Right lobe of liver (tissue), 6 donors: ENCODE measurements at places on chromosomes 3 and 15. TPM values are rescaled to one million over a fixed set of nuclear protein-coding genes. Genes with fewer than 3 reads are reported as not detected.

The ATP10A gene
- total RNA-seq = 0.25 TPM

The CSTA gene
- 4.2 TPM for total RNA-seq

The CCR4 gene
- total RNA-seq = 0.23 TPM

The CRYGS gene
- 1.3 TPM for total RNA-seq

- H3K36me3 ChIP-seq = no peaks in the 10 kb centered on the region
- H3K4me3 ChIP-seq = no peak overlapping the region
- H3K27me3 ChIP-seq = no peaks in the 10 kb centered on the region
- H3K4me1 ChIP-seq = no peaks in the 10 kb centered on the region
- H3K27ac ChIP-seq = no peak overlapping the region
Observed at GRCh38 chr15:99635794-99636193, 70.0 kb downstream of the MEF2A start.

GRCh38 chr3:6878731-6879130 is 17.8 kb downstream of the GRM7 start:
- no peaks in the 10 kb centered on the region for H3K27me3 ChIP-seq
- no peaks in the 10 kb centered on the region for H3K4me1 ChIP-seq
- no peak overlapping the region for H3K4me3 ChIP-seq
- no peaks in the 10 kb centered on the region for H3K36me3 ChIP-seq
- no peak overlapping the region for H3K27ac ChIP-seq

- H3K27me3 ChIP-seq = no peaks in the 10 kb centered on the region
- H3K36me3 ChIP-seq = no peaks in the 10 kb centered on the region
- no peak for DNase-seq
- no peak overlapping the region for H3K27ac ChIP-seq
- H3K4me3 ChIP-seq = no peak overlapping the region
Observed at GRCh38 chr3:110650741-110651140, 420.9 kb upstream of the NECTIN3 start.

- no peak overlapping the region for H3K4me3 ChIP-seq
- no peaks in the 10 kb centered on the region for H3K36me3 ChIP-seq
- no peak overlapping the region for H3K27ac ChIP-seq
- no peaks in the 10 kb centered on the region for H3K4me1 ChIP-seq
- no peaks in the 10 kb centered on the region for H3K27me3 ChIP-seq
Observed at GRCh38 chr15:61828860-61829513, 231.3 kb downstream of the VPS13C start.

DNA sequence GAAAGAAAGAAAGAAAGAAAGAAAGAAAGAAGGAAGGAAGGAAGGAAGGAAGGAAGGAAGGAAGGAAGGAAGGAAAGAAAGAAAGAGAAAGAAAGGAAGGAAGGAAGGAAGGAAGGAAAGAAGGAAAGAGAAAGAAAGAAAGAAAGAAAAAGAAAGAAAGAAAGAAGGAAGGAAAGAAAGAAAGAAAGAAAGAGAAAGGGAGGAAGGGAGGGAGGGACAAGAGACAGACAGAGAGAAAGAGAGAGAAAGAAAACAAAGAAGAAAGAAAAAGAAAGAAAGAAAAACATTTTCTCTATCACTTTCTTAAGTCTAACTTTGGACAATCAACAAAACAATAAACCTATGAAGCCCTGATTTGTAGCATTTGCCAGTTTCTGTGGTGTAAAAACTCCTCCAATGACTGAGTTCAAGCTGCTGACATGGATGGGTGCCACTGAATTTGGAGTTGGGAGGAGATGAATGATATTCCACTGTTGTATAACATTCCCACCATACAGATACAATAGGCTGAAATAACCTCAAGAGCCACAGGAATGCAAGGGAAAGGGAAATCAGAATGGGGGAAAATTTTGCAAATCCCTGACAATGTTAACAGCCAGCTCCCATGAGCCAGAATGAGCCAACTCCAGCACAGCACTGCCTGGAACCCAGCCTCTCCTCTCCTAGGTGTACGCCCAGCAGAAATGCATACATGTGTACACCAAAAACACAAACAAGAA is 15.0 kb upstream of the RTP3 start:
- DNase-seq = no peak
- no peak overlapping the region for H3K27ac ChIP-seq
- H3K36me3 ChIP-seq = no peaks in the 10 kb centered on the region
- no peaks in the 10 kb centered on the region for H3K4me1 ChIP-seq
- no peaks in the 10 kb centered on the region for H3K27me3 ChIP-seq
